ENCODE measurements at places on chromosomes 3 and 15. TPM values are rescaled to one million over a fixed set of nuclear protein-coding genes. Genes with fewer than 3 reads are reported as not detected.
A peak's percentile ranks its signal among the peaks of the same experiment; 100 is the strongest.

- DNase-seq = no peak
These were observed 59.8 kb downstream of the FAM174B start for GRCh38 chr15:92595506-92596381.

DNA sequence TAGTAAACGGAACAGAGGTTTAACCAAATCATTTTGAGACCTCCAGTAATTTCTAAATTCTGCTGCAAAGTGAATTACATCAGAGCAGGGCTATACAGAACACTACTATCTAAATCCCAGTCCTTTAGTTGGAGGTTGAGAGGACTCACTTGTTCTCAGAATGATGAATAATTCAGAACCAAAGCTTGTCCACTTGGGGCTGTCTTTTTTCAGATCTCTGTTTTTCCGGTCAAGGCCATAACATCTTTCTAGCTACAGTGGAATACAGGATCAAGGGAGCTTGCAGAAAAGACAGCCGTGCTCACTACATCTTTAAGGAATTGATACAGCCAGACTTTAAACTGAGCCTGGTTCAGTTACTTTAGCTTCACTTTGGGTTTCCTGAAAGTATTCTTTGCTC, 194.5 kb downstream of the EFHB start:
- no peak for DNase-seq

- DNase-seq = no peak
These were observed 414.2 kb downstream of the PDCD6IP start for GRCh38 chr3:34212656-34213055.

Gene FHIT
- 26.4 TPM for polyA plus RNA-seq

Gene IGF1R
- 44.0 TPM for polyA plus RNA-seq

DNA sequence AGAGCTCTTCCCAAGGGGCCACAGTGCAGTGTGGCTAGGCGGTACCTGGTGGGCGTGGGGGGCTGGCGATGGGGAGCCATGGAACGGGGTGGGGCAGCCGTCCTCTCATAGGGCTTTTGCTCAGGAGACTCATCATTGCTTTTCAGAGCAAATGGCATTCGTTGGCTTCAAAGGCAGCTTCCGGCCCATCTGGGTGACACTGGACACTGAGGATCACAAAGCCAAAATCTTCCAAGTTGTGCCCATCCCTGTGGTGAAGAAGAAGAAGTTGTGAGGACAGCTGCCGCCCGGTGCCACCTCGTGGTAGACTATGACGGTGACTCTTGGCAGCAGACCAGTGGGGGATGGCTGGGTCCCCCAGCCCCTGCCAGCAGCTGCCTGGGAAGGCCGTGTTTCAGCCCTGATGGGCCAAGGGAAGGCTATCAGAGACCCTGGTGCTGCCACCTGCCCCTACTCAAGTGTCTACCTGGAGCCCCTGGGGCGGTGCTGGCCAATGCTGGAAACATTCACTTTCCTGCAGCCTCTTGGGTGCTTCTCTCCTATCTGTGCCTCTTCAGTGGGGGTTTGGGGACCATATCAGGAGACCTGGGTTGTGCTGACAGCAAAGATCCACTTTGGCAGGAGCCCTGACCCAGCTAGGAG, 40.8 kb downstream of the MESD start:
- DNase-seq = no peak

GRCh38 chr15:25936004-25936403, 72.9 kb upstream of the ATP10A start:
- DNase-seq = no peak

DNA sequence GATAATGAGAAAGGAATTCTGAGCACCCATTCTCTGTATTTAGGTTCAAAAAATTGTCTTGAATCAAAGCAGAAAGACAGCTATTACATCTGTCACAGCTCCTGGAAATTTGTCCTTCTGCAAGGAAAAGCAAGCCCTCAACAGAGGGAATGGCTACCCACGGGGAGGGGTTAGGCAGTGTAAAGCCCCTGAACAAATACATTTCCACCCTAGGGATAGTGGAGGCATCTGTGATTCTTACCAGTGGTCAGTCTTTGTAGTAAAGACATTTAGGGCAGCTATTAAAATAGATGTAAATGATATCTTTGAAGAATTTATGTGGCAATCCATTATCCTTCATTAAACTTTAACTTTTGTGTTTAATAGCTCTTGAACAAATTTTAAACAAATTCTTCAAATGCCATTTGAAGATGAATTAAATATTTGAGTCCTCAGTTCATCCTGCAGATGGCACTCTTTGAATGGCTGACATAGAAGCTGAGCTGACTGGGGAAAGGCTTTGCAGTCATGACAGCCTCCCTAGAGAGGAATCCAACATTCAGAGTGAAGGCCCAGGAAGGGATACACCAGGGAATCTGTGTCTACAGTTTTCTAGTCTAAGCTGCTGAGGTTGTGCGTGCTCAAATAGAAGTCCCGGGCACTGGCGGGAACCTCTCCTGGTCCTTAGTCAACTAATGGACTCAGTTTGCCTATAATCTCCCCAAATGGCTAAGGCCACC, 359.7 kb upstream of the ROPN1 start:
- peak; percentile 51 for DNase-seq

DNA sequence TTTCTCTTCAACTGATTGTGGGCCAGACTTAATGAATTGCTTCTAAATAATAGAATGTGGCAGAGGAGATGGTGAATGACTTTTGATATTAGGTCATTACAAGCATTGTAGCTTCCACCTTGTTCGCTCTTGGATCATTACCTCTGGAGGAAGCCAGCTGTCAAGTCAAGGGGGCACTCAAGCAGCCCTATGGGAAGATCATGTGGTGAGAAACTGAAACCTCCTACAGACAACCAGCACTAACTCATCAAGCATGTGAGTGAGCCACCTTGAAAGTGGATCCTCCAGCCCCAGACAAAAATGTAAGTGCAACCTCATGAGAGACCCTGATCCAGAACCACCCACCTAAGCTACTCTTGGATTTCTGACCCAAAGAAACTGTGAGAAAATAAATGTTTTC, 109.8 kb upstream of the TBC1D5 start:
- no peak for DNase-seq

Measured in right renal cortex interstitium (tissue), 3 donors.